ENCODE measurements at places on chromosomes 2 and 18.

GRCh38 chr18:21714474-21714873 is 9.9 kb upstream of the ABHD3 start:
- no peak for DNase-seq

- no peak for DNase-seq
Observed at GRCh38 chr2:37544591-37545031, 126.8 kb downstream of the CDC42EP3 start.

- DNase-seq = no peak
Observed at GRCh38 chr2:201926067-201926466, 107.6 kb upstream of the FZD7 start.

DNA sequence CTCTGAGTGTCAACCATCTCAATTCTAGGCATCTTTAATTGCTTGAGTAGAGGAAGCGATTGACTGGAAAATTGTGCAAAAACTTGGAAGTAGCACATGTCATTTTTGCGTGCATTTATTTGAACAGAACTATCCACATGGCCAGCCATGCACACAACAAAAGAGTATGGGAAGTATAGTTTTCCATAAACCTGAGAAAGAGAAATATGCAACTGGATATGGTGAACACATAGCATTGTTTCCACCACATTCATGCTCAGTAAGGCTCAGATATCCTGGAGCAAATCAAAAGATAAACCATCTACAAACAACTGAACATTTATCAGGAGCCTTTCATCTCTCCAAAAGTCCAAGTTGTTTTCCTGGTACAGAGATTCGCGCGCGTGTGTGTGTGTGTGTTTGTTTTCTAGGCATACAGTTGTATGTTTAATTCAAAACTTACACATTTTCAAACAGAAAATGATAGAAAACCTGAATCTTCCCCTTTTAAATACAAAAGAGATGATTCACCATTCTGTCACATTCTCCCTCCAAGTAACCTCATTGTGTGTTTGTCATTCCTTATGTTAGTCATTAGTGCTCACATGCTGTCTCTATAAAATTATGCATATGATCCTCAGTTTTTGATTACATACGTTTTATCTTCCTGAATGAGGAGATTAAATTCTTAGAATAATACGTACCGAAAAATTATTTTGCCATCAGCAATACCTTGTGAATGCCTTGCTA is 780.4 kb upstream of the NRXN1 start:
- DNase-seq = no peak

GRCh38 chr2:211127501-211127900 is 571.1 kb downstream of the CPS1 start:
- no peak for DNase-seq

DNA sequence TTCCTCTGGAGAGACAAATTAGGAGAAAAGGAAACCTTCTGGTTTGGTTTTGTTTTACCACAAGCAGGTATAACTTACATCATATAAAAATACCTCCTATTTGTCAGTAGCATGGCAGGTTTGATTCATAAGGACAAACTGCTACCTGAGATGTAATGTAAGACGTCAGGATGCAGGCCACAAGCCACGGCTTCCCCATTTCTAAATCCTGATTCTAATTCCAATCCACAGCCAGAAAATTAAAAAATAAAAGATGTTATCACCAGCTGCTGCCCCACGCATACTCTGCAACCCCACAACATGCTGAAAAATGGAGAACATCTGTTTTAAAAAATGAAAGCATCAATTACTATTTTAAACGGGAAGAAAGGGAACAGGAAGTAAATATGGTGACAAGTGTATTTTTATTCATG is 197.6 kb downstream of the BCL11A start:
- DNase-seq = no peak

- DNase-seq = no peak
Observed at GRCh38 chr2:68878071-68878711, 7.0 kb upstream of the BMP10 start.

DNA sequence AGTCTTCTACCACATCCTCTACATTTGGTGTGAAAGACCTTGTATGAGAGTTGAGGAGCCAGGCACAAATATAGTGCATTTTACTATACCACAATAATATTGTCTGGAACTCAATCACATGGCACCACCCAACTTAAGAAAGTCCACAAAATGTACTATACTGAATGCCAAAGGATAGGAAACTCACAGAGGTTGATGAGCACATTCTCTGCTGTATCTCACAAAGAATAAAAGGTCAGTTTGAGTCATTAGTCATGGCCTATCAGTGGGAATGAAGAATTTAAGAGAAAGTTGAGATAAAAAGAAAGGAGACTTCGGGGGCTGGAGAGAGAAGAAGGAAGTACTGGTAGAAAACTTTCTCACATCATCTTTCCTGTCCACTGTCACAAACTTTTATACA is 134.3 kb downstream of the RDH14 start:
- DNase-seq = no peak

- DNase-seq = no peak
Observed at GRCh38 chr2:119011162-119011909, 69.3 kb downstream of the MARCO start.

DNA sequence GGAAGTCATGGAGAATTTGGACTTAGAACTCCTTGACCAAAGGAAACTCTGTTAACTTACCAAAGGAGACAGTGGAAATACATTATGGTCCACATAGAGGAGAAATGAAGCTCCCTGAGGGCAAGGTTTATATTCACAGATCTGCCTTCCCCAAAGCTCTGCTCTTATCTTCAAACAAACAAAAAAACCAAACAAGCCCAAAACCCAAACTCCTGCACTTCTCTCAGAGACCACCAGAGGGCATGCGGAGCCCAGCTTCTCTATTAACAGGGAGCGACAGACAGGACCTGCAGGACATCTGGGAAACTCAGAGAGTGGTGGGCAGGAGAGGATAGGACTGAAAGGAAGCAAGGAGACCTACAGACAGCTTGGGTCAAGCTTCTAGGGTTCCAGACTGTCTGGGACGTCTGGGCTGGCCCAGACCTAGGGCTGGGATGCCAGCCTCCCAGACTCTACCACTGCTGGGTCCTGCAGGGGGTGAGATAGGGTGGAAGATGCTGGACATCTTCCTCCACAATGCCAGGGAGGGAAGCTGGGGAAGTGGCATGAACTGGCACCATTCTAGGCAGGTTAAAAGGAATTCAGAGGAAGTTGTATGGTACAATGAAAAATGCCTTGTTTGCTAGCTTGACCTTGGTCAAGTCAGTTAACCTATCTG is 4.0 kb upstream of the WNT10A start:
- DNase-seq = peak; percentile 86

DNA sequence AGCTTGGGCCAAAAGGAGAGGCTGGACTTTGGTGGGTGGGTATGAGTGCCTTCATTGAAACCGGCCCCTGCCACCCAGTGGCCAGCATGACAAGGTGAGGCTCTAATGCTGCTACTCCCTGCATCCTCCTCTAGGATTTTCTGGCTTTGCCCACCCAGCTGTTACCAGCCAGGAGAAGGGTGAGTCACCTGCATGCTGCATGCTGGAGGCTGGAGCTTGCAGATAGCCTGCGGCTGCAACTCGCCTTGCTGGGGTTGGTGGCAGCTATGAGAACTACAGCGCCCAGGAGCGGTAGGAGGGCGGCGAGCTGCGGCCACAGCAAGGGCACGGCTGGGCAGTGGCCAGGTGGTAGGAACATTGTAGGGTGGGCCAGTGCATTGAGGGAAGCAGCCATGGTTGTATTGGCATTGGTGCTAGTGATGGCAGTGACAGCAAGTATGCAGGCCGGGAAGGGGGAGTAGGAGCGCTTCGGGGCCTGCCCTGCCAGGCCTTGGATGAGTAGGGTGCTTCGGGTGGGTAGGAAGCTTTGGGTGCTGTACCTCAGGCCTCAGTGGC is 75.4 kb upstream of the SLC35G4 start:
- DNase-seq = no peak

GRCh38 chr2:168831662-168832061 is 29.2 kb downstream of the NOSTRIN start:
- no peak for DNase-seq

DNA sequence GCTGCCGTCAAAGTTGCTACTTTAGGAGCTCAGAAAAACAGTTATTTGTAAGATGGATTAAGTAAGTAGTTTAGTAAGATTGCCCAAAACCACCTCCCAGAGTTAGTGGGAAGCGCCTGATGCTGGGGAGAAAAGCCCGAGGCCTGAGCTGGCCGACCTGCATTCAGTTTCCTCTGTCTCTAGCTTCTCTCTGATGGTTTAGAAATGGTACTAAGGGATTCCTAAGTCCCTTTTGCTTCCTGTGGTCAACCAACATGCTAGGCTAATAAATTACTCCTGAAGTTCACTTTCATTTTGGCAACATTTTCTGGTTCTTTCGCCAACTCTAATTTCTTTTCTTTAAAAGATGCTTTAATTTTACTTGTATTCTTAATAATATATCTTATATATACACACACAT is 60.1 kb downstream of the ASAP2 start:
- DNase-seq = no peak

DNA sequence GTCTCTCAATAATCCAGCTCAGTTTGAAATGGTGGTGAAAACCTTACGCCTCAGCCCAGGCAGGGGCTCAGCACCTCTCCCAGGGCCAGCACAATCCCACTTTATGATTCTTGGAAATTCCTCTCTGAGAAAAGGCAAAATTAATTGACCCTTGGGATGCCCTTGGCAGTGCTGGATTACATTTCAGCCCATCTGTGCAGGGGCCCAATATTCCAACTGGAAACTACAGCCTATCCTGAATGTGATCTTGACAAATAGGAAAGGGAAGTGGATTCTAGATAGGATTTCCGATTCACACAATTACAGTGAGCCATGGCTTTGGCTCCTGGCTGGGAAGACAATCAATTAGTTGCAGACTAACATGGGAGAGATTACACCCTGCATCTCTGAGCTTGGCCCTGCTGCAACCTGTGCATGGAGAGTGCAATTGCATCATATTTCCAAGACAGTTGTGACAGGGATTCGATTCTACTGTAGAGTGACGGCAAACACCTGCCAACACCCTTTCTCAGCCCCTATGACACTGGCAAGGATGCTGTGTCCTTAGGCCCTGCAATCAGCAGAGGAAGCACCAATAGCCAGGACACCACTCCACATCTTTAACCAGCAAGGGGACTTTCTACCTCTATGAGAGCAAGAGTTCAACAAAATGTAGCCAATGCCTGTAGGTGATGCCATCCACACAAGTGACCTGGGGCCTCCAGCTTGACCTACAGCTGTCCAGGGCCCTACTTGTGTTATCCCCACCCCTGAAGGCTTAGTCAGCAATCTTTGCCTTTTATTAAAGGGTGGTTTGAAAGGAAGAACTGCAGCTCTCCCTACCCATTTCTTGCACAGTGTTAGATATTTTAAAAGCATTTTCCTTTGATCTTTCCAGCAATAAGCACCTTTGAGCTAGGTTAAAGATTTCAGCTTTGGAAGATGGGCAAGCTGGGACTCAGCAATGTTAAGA is 187.2 kb upstream of the HS6ST1 start:
- DNase-seq = no peak
